ENCODE measurements at places on chromosomes 6 and 20. TPM values are rescaled to one million over a fixed set of nuclear protein-coding genes. Genes with fewer than 3 reads are reported as not detected.

The GGT7 gene
- total RNA-seq, result not detected

The MEI4 gene
- not detected for total RNA-seq

The TUBB2B gene
- total RNA-seq, result not detected

The MUC22 gene
- not detected for total RNA-seq

The NOX3 gene
- total RNA-seq, result not detected

The BHLHE23 gene
- total RNA-seq, result not detected

The PTCRA gene
- not detected for total RNA-seq

The CCHCR1 gene
- total RNA-seq, result 23.1 TPM

The ETV7 gene
- total RNA-seq, result not detected

The HEY2 gene
- total RNA-seq, result 0.07 TPM

- DNase-seq, result no peak
Measured at GRCh38 chr6:27672113-27672799, 199.4 kb upstream of the ZNF184 start.

GRCh38 chr6:98539741-98540140 lies 294.6 kb upstream of the POU3F2 start:
- DNase-seq, result peak; percentile 42

DNA sequence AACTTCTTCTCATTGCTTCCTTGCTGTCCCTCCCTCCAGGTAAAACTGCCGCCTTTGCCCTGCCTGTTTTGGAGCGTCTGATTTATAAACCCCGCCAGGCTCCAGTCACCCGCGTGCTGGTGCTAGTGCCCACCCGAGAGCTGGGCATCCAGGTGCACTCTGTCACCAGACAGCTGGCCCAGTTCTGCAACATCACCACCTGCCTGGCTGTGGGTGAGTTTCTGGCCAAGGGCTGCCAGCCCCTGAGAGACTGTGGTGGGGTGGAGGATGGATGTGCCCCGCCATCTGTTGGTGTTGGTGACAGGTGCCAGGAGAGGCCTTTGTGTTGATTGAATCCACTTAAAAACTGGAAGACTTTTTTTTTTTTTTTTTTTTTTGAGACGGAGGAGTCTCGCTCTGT lies 9.5 kb downstream of the DDX27 start:
- DNase-seq, result no peak

DNA sequence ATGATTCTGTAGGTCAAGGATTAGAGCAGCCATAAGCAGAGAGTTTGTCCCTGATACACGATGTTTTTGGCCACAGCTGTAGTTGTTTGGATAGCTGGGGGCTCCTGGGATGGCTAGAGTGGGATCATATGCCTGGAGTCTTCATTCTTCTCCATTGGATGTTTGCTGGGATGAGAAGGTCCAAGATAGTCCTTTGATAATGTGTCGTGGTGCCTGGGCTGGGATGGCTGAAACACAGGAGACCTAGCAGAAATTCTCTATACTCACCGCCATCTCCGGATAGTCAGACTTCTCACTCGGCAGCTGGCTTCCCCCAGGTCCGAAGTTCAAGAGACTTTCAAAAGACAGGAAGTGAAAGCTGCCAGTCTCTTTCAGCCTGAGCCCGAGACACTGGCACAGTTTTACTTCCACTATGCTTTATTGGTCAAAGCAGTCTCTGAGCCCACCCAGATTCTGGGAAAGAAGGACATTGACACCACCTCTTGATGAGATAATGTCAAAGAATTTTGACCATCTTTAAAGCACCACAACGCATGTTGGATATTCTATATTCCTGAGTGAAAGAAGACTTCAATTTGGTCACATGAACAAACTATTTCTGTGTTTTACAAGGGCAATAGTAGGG lies 16.0 kb downstream of the MARCKS start:
- peak; percentile 71 for DNase-seq

DNA sequence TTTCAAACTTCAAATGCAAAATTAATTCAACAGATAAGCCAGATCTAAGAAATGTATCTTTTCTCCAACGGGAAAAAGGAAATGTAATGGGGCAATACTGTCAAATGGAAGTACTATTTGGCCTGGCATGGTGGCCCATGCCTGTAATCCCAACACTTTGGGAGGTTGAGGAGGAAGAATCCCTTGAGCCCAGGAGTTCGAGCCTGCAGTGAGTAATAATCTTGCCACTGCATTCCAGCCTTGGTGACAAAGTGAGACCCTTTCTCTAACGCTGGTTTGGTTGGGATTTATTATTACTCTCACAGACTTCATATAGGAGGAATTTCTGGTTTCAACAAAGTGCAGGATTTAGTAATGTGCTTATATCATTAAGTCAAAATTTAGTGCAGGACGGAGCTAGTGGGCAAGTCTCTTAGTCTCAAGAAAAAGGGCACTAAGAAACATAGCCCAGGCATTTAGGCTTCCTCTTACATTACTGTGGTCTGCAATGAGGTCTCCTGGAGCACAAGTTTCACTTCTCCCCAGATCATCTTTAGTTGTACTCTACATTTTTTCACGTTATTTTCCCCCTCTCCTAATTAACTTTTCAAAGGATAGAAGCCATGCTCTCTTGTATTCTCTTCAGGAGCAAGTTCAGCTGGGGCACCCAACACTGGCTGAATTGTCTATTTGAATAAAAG lies 23.1 kb downstream of the TRIM27 start:
- peak; percentile 49 for DNase-seq

DNA sequence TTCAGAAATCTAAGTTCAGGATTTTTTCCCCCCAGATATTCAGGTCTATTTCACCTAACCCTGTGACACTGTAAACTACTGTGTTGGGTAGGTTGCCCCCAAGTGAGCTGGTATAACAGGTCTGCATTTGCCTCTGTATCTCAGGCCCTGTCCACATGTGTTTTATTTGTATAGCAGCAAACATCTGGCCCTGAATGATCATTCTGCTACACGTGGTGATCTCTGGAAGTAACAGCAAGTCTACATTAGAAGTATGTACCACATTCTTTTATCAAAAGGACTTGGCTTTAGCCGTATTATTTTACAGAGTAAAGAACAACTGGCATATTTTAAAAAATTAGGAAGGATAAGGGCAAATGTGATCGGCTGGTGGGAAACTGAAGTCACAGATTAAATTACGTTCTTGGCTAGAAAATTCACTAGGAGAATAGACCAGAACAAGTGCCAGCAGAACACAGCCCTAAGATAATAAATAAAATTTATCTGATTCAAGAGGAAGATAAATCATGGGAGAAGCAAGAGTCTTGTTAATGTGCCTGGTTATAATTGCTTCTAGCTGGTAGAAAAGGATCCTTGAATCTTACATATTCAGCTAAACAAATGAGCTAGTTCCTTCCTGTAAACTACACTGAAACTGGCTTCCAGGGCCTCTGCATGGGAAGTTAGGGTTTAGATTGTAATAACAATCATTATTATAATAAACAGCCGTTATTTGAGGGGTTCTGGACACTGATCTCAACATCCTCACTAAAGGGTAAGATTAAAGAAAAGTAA lies 192.1 kb downstream of the SAMD5 start:
- DNase-seq, result no peak

GRCh38 chr6:11307226-11307625 lies 74.8 kb upstream of the NEDD9 start:
- DNase-seq, result no peak

DNA sequence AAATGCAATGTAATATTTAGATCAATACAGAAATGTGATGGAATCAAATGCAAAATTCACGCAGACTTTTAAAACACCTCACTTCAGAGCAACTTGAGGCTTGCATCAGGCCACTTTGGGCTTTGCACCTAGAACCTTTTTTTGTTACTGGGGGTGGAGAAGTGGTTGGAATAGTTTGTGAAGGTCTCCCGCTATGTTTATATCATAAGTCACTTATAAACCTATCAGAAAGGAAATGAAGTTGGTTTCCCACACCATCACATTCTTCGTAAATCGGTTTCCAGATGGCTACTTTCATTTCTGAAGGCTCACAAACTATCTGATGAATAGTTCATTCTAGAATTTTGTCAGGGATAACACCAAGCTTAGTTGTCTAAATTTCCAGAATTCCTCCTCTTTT lies 74.8 kb downstream of the PKHD1 start:
- no peak for DNase-seq

DNA sequence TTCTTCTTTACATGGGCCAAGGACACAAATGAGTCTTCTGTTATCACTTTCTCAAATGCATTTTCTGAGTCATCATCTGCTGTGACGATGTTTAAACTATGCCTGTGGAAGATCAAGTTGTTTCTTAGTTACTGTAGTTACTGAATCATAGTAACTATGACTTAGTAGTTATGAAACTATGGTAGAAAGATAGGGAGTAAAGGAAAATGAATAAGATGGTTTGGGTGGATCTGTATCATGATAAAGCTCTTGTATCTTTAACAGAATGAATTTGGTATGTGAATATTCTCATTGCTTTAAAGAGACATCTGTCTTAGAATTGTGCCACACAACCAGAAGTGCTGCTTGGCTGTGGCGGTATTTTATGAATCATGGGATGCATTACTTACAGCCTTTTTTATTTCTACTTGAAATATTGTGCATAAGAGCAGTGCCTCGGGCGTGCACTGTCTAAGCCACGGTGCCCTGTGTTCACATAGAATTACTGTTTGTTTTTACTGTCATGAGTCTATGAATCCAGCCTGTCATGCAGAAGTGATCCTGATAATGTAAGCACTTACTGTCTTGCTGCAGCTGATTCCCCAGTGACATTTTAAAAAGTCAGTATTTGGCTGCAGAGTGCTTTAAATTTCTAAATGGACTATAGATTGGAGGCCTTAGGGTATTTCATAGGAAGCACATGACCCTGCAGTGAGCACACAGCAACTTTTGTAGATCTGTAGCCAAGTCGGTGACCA lies 215.2 kb downstream of the TMEM242 start:
- DNase-seq, result no peak

DNA sequence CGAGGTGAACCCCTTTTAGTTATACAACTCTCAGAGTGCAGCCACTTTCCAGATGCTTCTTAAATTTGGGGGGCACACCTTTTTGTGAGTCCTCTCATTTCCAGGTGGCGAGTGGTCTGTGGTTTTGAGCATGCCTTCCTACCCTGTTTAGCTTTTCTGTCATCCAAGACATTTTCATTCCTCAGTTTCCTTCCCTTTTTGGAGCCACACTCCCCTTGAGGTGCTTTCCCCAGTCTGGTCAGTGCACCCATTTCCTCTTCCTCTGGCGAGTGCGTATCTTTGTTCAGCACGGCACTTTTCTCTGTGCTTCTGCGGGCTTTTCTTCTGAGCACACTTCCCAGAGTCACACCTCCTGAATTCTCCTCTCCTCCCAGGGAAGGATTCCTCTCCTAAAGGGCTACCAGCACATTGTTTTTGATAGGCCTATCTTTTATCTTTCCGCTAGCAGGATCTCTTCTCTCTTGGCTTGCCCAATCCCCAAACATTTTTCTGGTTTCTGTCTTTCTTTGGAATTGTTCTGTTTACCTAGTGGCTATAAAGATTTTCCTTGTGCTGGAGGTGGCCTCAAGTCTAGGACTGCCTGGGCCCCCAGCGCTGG lies 1.4 kb downstream of the PHF20 start:
- DNase-seq, result peak; percentile 47

DNA sequence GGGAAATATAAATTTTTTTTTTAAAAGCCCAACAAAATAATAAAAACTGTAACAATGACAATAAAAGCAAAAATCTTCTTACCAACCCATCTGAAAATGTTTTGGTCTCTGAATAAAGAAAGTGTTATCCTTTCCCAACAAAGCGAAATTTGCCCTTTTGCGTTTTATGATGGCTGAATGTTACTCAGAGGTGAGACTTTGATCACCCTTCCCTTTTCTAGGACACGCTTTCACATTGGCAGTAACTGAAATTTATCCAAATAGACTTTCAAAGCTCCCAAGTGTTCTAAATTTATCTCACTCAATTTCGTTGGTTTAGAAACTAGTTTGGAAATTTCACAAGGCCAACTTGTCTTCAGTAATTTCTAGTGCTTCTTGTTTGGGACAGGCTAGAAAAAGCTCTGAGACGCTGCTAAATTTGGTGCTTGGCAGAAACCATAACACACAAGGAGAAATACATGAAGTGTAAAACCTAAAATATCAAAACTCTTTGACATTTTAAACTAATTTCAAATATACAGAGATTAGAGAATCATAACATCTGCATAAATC lies 354.5 kb upstream of the CITED2 start:
- DNase-seq, result no peak

DNA sequence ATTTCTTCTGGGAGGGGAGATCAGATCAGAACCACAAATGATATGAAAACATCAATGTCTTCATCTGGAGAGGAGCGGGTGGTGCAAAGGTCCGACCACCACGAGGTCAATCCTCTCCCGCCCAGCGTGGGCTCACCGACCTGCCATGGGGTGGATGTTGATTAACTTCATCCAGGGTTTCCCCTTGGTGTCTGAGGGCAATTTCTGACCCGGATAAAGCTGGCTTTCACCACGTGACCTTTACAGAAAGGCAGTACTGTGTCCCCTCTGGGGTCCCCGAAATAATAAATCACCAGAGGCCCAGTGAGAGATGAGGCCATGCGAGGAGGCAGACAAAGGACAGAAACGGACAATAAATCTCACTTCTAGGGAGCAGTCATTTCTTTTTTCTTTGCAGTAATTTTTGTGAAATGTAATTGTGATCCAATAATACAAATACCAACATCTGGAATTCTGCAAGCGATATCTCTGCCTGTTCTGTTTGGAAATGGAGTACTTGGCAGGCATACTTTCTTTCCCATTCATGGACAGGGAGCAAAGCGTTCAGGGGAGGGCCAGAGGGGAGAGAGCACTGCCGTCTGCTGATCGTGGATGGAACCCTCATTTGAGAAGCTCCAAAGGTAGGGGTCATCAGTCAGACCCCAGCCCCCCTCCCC lies 55.1 kb upstream of the APCDD1L start:
- no peak for DNase-seq

GRCh38 chr6:105259913-105260889 lies 80.4 kb upstream of the POPDC3 start:
- DNase-seq, result no peak

DNA sequence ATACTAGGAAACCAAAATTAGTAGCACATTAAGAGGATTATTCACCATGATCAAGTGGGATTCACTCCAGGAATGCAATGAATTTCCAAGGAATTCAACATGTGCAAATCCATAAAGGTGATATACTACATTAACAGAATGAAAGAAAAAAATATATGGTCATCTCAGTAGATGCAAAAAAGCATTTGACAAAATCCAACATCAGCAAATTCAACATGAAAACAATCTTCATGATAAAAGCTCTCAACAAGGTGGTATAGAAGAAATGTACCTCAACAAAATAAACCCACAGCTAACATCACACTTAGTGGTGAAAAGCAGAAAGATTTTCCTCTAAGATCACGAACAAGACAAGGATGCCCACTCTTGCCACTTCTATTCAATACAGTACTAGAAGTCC lies 74.4 kb upstream of the PDE10A start:
- no peak for DNase-seq

DNA sequence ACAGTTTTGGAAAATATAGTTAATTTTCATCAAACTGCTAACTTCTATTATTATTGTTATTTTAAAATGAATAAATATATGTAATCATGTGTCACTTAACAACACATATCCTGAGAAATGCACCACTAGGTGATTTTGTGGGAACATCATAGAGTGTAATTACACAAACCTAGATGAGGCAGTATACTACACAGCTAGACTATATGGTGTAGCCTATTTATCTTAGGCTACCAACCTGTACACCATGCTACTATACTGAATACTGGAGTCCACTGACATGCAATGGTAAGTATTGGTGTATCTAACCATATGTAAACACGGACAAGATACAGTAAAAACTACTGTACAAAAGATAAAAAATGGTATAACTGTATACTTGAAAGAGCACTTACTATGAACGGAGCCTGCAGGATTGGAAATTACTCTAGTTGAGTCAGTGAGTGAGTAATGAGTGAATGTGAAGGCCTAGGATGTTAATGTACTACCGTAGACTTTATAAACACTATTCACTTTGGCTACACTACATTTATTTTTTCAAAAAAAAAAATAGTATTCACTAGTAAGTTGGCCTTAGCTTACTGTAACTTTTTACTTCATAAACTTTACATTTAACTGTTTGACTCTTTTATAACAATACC lies 72.4 kb downstream of the ASCC3 start:
- DNase-seq, result no peak

All from Karpas-422 (cell line).